ENCODE measurements at places on chromosomes 11 and 22.

GRCh38 chr11:61418136-61418535, 11.6 kb downstream of the CPSF7 start:
- DNase-seq, result no peak

DNA sequence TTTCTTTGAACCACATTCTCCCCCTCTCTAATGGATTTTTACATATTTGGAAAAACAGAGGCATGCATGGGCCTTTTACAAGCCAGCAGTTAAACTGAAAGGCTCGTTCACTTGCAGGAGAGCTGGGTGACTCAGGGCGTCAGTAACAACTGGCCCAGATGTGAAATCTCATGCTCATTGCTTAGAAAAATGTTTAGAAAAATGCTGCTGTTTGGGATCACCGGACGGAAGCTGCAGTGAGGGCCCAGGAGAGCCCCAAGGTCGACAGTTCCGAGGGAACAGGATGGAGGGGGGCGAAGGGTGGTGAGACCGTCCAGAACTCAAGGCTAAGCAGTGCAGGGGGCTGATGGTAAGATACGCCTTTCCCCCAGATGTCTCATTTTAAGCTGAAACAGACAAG, 41.7 kb upstream of the SMTN start:
- DNase-seq, result no peak

- DNase-seq, result no peak
Measured at GRCh38 chr11:75198278-75198973, 42.1 kb upstream of the TPBGL start.

GRCh38 chr11:10322830-10323792, 18.2 kb downstream of the ADM start:
- DNase-seq, result peak; percentile 79

- DNase-seq, result no peak
Measured at GRCh38 chr11:2002042-2002776, 4.6 kb upstream of the H19 start.

GRCh38 chr22:38318792-38319773, 1.9 kb upstream of the CSNK1E start:
- no peak for DNase-seq

DNA sequence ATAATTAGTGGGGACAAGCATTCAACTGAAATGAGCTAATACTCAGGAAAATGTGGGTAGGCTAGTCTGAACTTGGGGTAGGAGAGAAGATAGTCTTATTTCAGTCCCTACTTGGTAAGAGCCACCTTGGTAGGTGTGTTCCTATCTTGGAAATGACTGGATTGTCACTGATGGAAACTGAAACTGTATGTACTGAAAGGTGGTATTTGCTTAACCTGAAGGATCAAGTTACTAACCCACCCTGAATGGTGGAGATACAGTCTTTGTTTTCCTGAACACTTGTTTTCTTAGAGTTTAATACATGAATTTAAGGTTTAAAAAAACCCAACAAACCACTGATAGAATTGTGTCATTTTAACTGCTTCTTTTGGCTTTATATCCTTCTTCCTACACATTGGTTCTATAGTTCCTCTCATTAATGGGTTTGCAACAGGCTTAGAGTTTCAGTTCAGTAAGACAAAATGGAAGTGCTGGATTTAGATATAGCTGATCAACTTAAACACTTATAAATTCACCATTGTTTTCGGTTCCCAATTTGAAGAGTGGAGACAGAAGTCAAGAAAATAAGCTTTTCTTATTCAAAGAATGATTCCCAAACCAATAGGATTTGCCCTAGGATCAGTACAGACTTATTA, 4.2 kb downstream of the FAR1 start:
- DNase-seq, result no peak

DNA sequence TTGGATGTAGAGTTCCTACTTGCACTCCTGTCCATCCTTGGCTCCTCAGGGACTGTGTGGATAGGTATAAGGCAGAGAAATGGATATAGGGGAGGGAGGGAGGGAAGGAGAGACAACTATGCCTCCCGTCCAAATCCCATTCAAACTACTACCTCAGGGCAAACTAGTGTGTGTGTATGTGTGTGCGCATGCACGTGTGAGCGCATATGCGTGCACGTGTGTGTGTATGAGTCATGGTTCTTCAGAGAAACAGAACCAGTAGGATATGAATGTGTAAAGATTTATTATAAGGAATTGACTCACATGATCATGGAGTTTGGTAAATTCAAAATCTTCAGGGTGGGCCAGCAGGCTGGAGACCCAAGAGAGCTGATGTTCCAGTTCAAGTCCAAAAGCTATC, 42.2 kb upstream of the DRD2 start:
- no peak for DNase-seq

DNA sequence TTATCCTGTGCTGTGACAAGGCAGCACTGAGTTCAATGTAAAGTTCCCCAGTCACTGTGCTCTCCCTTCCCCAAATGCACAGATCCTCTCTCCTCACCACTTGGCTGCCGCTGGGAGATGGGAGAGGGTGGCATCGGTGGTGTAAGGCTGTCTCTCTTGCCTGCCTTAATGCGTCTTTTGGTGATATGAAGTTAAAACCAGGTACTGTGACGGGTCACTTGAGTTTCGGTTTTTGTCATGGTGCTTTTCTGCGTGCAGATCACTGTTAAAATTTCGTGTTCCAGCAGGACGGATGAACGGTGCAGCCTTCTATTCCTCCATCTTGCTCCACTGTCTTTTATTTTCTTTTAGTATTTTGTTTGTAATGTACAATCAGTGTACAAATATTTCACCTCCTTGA, 18.6 kb downstream of the GLB1L2 start:
- DNase-seq, result no peak

DNA sequence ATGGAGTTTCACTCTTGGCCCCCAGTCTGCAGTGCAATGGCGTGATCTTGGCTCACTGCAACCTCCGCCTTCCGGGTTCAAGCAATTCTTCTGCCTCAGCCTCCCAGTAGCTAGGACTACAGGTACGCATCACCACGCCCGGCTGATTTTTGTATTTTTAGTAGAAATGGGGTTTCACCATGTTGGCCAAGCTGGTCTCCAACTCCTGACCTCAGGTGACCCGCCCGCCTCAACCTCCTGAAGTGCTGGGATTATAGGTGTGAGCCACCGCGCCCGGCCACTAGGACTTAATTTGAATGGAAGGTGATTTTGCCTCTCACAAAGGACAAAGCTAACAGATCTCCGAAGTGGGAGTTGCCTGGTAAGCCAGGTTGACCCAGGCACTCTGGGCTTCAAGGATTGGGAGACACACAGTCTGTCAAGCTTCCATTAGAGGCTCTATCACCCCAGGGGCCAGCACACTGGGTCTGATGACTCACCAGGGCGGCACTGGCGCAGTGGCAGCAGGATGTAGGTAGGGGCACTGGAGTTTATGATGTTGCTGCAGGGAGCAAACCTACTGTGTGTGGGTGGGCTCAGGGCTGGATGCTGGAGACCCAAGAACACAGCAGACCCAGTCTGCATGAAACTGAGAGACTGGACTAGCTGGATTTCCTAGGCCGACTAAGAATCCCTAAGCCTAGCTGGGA, 17.8 kb upstream of the KCTD14 start:
- no peak for DNase-seq

DNA sequence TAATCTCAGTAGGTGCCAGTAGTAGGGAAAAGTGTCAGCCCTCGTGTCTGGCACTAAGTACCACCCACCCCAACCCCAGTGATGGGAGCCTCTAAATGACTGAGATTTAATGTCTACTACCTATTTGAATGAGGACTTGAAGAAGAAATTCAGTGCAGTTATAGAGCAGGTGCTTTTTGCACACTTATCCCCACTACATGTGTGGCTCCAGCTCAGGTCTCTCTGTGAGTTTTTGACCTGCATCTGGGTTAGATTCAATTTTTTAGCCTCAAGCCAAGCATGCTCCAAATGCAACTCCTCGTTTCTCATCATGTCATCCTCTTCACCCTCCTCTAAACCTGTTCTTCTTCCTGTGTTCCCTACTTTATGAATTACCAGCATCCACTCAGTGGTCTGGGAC, 24.9 kb upstream of the NNMT start:
- no peak for DNase-seq

DNA sequence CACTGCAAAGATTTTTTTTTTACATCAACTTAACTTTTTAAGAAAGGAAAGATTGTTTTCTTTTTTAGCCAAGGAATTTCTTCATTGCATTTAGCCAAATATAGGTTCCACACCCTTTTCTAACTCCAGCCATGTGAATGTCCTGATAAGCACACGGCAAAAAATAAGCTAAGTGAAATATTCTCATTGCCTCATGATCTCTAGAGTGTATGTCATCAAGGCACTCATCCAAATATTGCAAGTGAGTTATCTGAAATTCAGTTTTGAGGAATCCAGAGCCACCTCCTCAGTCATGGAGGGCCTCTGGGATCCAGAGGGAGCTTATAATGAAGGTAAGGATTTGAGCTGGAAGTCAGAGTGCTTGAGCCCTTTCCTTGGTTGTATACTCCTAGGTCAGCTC, 80.0 kb downstream of the BLID start:
- no peak for DNase-seq

GRCh38 chr11:19751055-19751454, 38.4 kb downstream of the NAV2 start:
- DNase-seq, result no peak

DNA sequence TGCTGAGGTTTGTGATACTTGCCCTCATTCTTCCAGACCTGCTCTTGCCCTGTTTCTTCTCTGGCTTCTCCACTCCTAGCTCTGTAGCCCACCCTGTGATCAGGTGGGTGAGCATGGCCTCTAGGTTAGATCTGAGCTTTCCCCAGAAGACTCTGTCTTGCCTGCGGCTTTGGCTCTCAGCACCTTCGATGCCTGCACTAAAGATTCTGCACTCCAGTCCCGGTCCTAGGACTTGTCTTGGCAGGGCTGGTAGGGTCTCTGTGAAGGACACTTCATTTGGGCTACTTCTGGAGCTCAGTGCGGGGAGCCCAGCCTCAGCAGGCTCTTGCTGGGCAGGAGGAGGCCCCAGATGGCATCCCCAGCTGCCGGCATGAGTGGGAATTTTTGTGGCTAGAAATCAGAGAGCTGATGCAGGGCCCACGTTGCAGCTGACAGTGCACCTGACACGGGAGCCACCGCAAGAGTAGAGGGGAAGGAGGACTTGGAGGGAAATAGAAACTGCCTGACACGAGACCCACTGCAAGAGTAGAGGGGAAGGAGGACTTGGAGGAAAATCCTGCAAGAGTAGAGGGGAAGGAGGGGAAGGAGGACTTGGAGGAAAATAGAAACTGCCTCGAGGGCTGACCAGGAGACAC, 226.9 kb upstream of the B3GAT1 start:
- DNase-seq, result no peak

- no peak for DNase-seq
Measured at GRCh38 chr11:105100206-105100605, 39.4 kb downstream of the CARD18 start.

Measured in NCI-H526 (cell line).